ENCODE measurements at places on chromosomes 2 and 18.
A peak's percentile ranks its signal among the peaks of the same experiment; 100 is the strongest.

GRCh38 chr2:9243357-9243756 is 36.7 kb downstream of the ASAP2 start:
- H3K4me1 ChIP-seq, result no peaks in the 10 kb centered on the region
- H3K27ac ChIP-seq, result no peak overlapping the region
- no peaks in the 10 kb centered on the region for H3K36me3 ChIP-seq

GRCh38 chr2:128773641-128774319 is 455.1 kb upstream of the HS6ST1 start:
- no peak overlapping the region for H3K4me3 ChIP-seq
- no peaks in the 10 kb centered on the region for H3K27me3 ChIP-seq
- no peaks in the 10 kb centered on the region for H3K36me3 ChIP-seq

DNA sequence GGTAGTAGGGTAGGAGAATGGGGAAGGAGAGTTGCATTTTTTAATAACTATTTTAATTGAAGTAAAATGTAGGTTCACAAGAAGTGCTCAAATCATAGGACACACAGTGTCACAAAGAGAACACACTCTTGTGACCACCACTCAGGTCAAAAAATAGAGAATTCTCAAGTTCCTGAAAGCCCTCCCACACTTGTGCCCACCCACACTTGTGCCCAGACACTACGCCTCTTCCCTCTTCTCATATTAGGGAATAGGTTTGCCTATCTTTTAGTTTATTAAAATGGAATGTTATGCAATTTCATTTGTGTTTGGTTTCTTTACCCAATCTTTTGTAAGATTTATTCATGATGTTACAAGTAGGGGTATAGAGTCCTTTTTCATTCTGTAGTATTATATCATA is 67.2 kb downstream of the UGGT1 start:
- H3K27ac ChIP-seq, result no peak overlapping the region
- H3K36me3 ChIP-seq, result peaks cover 48% of the 10 kb centered on the region
- no peaks in the 10 kb centered on the region for H3K27me3 ChIP-seq
- no peak for DNase-seq

DNA sequence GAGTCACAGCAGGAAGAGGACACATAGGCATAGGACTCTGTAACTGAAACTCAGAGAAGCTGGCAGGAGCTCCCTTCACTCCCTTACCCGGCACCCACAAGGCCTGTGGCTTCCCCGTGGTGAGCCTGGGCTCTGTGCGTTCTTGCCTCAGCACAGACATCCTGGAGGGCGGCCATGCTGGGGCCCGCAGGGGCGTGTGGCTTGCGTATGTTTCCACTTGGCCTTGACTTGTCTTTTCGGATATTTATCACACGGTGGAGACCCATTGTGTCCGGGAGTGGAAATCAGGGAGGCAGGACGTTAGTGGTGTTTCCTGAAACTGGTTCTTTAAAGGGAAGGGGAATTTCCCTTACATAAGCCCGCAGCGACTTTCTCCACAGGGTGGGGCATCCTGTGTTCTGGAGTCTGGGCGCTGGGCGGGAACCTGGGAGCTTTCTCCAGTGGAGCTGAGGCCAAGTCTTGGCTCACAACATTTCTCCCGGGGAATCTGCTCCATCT is 49.9 kb upstream of the EML6 start:
- H3K4me1 ChIP-seq, result peaks cover 48% of the 10 kb centered on the region
- H3K27ac ChIP-seq, result peak overlapping the region; percentile 73
- peaks cover 25% of the 10 kb centered on the region for H3K27me3 ChIP-seq
- H3K4me3 ChIP-seq, result peak overlapping the region; percentile 43
- H3K36me3 ChIP-seq, result peaks cover 22% of the 10 kb centered on the region
- peak; percentile 32 for DNase-seq

- no peaks in the 10 kb centered on the region for H3K36me3 ChIP-seq
- H3K4me3 ChIP-seq, result no peak overlapping the region
- no peak overlapping the region for H3K27ac ChIP-seq
Observed at GRCh38 chr2:158381978-158382377, 74.6 kb downstream of the CCDC148 start.

GRCh38 chr18:52334896-52335295 is 5.1 kb upstream of the DCC start:
- peaks cover 2% of the 10 kb centered on the region for H3K27me3 ChIP-seq
- H3K27ac ChIP-seq, result no peak overlapping the region
- no peak overlapping the region for H3K4me3 ChIP-seq
- no peaks in the 10 kb centered on the region for H3K4me1 ChIP-seq
- DNase-seq, result no peak

DNA sequence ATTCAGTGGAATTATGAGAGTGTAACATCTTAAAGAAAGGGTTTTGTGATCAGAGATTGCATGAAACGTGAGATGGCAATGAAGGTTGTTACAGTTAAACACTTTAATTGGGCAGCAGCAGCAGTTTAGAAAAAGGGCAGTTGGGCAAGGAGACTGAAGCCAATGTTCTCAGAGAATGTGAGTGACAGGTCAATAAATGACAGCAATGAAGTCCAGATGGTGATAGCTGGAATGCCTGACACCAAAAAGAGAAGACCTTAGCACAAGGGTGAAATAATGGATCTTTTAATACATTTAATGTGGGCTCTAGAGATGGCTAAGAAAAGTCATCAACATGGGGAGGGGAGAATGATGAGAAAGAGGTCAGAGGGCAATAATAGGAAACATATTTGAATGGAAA is 89.4 kb upstream of the CDH7 start:
- no peaks in the 10 kb centered on the region for H3K36me3 ChIP-seq
- no peak overlapping the region for H3K4me3 ChIP-seq
- no peak for DNase-seq
- H3K4me1 ChIP-seq, result no peaks in the 10 kb centered on the region
- no peak overlapping the region for H3K27ac ChIP-seq

- H3K27me3 ChIP-seq, result no peaks in the 10 kb centered on the region
- no peak overlapping the region for H3K4me3 ChIP-seq
- H3K27ac ChIP-seq, result no peak overlapping the region
- H3K36me3 ChIP-seq, result no peaks in the 10 kb centered on the region
- H3K4me1 ChIP-seq, result peaks cover 15% of the 10 kb centered on the region
- DNase-seq, result no peak
Observed at GRCh38 chr18:11991021-11991795, 9.9 kb downstream of the IMPA2 start.

- H3K4me3 ChIP-seq, result no peak overlapping the region
- DNase-seq, result no peak
- H3K27ac ChIP-seq, result no peak overlapping the region
- peaks cover 5% of the 10 kb centered on the region for H3K4me1 ChIP-seq
- no peaks in the 10 kb centered on the region for H3K27me3 ChIP-seq
Observed at GRCh38 chr2:200615247-200615646, 29.4 kb downstream of the AOX1 start.

DNA sequence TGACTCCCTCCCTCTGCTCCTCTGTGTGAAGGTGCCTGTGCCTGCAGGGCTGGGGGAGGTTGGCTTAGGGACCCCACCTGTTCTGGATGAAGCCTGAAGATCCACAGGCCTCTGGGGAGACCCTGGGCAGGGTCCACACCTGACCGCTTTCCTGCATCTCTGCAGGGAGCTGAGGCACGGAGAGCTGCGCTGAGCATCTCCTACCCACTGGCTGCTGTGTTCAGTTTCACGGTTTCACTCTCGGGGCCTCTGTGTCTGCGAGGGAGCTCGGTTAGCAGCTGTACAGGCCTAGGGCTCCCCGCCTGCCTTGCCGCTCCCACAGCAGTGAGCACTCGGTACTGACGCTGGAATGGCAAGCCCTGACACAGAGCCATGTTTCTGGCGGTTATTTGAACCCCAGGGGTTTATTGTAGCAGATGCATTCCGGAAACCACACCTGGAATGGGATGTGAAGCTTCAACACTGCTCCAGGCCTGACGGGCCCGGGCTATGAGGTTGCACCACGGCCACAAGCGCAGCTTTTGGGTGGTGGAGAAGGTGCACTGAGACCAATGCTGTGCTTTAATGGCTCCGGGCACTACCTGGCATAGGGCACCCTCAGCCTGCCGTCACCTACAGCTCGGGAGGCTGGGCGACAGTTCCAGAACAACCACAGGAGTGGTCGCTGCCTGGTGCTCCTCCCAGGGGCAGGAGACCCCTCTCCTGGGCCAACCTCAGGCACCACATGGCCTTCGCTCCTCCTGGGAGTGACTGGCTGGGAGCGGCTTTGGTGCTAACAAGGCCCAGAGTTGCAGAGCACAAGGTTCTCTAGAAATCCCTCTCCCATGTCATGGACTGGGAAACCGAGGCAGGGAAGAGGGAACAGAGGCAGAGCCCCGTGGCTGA is 257.9 kb downstream of the NDUFA10 start:
- H3K4me1 ChIP-seq, result no peaks in the 10 kb centered on the region
- no peak overlapping the region for H3K4me3 ChIP-seq
- H3K27me3 ChIP-seq, result no peaks in the 10 kb centered on the region
- DNase-seq, result no peak

- H3K4me1 ChIP-seq, result no peaks in the 10 kb centered on the region
- no peak within 1 kb of the TSS for H3K27ac ChIP-seq
- peaks cover 2% of the 10 kb centered on the region for H3K27me3 ChIP-seq
- H3K36me3 ChIP-seq, result no peaks in the 10 kb centered on the region
- no peak for DNase-seq
Observed at GRCh38 chr2:142877216-142877838, at the start of gene KYNU. Gene KYNU, plus strand, starts transcription at chr2:142877664. Its CDS starts 7,704 bp downstream, at chr2:142885368.

- H3K27me3 ChIP-seq, result no peaks in the 10 kb centered on the region
- no peak overlapping the region for H3K27ac ChIP-seq
- H3K4me3 ChIP-seq, result no peak overlapping the region
- no peak for DNase-seq
Observed at GRCh38 chr2:228599297-228599696, 417.8 kb upstream of the SPHKAP start.
